ENCODE measurements at places on chromosomes 13 and 19.

DNA sequence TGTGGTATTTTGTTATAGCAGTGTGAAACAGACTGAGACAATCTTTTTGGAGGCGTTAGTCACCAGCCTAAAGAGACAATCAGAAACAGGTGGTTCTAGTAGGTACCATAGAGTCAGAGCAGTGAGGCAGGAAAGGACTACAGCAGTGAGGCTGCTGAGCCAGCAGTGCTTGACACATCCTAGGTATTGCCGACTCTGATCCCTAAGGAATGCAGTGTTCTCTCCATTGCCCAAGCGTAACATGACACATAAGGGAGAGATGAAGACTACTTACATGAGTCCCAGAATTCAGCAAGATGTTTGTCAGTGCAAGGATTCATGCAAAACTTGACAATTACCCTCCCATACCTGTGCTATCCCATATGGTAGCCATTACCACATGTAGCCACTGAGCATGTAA lies 62.4 kb upstream of the XPO4 start:
- DNase-seq = no peak

DNA sequence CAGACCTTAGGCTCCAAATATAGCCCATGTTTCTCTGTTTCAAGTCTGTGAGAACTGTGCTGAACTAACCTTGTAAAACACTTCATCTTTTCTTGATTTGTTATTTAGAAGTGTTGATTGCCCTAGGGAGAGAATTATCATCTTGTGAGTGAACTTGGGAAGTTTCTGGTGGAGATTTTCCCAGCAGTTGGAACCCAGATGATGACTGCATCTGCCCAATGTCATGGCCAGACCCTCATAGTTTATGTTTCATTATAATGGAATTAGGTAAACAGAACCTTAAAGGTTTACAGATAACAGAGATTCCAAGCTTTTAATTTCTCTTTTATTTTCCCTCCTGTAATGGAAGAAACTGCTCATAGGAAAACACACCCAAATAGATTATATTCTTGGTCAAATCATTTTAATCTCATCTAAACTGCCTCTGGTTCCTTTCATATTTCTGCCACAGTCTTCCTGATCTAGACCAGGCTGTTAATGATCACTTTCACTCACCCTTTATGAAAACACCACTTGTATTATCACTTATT lies 569.1 kb downstream of the KCTD12 start:
- DNase-seq = no peak

GRCh38 chr19:38015761-38016160 lies 108.8 kb downstream of the SIPA1L3 start:
- DNase-seq = no peak

DNA sequence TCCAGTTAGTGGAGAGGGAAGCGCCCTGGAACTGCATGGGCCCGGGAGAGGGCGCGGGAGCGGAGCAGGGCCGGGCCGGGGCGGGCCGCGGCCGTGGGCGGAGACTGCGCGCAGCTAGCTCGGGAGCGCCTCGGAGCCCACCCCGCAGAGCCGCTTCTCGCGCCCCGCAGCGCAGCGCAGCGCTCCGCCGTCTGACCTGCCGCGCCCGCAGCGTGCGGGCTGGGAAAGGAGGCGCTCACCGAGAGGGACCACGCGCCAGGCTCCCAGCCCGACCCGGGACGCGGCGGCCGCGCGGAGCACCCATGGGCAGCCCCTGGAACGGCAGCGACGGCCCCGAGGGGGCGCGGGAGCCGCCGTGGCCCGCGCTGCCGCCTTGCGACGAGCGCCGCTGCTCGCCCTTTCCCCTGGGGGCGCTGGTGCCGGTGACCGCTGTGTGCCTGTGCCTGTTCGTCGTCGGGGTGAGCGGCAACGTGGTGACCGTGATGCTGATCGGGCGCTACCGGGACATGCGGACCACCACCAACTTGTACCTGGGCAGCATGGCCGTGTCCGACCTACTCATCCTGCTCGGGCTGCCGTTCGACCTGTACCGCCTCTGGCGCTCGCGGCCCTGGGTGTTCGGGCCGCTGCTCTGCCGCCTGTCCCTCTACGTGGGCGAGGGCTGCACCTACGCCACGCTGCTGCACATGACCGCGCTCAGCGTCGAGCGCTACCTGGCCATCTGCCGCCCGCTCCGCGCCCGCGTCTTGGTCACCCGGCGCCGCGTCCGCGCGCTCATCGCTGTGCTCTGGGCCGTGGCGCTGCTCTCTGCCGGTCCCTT lies at the start of gene MLNR:
Gene MLNR (plus strand): TSS at position 303 of the 820 bp plus-strand sequence. CDS start 0 bp downstream, at position 303.
- DNase-seq = no peak

DNA sequence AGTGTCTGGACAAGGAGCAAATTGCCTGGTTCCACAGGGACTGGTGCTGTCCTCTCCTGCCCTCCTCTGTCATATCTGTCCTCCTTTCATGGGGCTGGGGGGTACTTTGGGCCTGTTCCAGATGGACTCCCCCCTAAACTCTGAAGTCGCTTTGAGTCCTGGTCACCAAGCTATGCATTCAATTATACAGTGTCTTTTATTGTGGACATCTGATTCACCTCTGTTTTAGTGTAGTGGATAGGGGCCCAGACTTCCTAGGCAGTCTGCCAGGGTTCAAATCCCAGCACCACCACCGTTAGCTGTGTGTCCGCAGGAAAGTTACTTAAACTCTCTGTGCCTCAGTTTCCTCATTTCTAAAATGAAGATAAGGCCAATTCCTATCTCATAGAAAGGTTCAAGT lies 21.0 kb upstream of the IRS2 start:
- DNase-seq = no peak
